Progenitor cell of endocrine pancreas (in vitro differentiated cells): ENCODE measurements at places on chromosomes 2 and 18.

DNA sequence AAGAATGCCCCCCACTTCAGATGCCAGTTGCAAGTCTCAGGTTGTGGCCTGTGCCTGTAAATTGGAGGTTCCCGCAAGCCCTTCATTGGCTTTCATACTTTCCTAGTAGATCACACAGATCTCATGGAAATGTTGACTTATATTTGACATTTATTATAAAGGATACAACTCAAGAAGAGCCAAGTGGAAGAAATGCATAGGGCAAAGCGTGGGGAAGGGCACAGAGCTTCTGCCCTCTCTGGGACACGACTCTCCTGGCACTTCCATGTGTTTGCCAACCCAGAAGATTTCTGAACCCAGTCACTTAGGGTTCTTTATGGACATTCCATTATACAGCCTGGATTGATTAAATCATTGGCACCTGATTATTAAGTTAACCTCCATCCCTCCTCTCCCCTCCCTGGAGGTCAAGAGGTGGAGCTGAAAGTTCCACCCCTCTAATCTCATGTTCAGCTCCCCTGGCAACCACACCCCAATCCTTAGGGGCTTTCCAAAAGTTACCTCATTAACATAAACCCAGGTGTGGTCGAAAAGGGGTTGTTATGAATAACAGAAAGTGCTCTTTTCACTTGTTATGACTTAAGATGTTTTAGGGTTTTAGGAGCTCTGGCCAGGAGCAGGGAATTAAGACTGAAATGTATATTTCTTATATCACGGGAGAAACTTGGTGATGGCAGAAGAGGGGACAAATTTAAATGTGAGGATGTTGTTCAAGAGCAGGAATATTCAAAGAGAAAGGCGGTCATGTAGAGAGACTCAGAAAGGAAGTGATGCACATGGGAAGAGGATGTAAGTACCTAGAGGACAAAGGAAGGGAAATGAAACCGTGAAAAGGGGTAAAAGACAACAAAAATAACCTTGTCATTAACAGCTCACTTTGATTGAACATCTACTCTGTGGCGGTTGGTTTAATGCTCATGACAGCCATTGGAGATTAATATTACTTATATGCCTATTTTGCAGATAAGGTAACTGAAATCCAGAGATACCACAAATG is 31.8 kb downstream of the SP100 start:
- DNase-seq, result no peak

DNA sequence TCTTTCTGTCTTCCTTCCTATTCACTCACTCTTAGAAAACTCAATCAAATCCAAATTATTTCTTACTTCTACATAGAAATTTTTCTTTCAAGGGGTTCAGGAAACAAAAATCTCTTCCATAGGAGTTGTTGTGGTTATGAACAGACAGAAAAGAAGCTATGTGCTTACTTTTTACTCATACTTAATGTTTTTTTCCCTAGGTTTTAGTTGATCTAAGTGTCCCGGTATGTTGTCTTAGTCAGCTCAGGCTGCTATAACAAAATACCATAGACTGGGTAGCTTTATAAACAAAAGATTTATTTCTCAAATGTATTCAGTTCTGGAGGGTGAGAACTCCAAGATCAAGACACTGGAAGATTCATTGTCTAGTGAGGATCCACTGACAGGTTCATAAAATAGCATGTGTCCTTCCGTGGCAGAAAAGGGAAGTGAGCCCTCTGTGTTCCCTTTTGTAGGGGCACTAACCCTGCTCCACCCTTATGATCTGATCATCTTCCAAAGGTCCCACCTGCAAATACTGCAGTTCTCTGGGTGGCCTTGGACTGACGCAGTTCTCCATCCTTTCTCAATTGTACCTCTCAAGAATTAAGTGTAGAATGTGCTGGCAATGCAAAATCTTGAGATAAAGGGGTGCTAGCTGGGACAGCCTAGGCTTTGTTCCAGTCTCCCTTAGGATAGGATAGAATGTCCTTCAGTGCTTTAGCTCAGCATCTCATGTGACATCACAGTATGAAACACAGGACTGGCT is 14.4 kb upstream of the VRK2 start:
- no peak for DNase-seq

GRCh38 chr2:47177043-47177565 is 22.0 kb upstream of the STPG4 start:
- no peak for DNase-seq

DNA sequence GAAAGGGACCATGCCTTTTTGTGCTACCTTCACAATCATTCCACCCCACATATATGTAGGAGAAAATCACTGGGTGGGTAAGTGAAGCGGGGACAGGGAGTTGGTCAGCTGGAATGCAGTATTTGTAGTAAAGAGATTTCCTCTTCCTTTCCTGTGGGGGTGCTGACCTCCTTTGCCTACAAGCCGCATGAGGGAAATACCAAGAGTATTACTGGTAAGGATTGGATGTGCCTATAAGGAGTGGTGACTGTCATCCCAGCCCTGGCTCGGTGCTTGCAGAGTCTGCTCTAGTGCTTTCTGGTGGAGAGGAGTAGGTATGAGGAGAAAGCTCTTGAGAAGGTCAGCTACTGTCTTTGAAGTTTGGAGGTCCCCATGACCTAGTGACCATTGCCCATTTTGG is 324.6 kb downstream of the HRH4 start:
- DNase-seq, result no peak

DNA sequence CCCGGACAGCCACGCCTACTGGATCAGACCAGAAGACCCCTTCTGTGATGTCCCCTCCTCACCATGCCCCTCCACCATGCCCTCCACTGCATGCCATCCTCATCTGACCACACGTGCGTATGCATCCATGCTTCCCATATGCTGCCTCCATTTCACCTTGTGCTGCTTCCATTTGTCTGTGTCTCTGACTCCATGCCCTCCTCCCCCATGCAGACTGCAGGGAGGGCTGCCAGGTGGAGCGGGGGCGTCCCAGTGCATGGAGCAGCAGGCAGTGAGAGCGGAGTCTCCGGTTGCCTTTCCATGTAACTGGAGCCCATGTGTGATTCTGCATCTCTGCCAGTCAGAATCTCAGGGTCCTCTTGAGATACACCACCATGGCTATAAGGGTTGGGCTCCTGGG is 52.6 kb downstream of the COA5 start:
- no peak for DNase-seq

GRCh38 chr18:62044490-62045000 is 142.3 kb downstream of the PIGN start:
- DNase-seq, result no peak

DNA sequence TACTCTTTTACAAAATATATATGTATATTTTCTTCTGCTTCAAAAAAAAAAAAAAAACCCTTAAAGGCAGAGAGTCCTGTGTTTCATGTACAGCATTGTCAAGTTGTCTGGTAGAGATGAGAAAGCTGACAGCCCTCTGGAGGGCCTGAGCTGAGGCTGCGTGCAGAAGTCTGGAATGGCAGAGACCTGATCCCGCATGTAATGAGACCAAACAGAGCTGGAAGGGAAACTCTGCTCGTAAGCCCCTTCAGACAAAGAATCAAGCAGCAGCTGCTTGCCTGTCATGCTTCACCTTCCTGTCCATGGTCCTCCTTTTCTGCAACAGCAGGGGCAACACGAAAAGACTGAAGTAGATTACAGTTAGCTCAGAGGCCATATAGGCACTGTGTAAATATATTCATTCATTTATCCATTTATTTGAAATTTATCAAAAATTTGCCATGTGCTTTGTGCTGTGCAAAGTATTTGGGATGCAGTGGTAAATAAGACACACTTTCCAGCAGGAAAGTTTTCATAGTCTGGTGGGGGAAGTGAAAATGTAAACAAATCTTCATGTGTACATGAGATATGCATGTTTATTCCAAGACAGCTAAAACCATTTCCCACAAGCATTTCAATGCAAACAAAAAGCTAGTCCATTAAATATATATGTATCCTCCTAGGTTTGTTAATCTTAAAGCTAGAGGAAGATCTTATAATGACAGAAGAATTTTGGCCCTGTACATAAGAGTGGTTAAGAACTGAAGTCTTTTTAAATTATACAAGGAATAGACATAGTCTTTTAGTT is 912.7 kb downstream of the CPS1 start:
- no peak for DNase-seq

- DNase-seq, result no peak
These were observed 428.7 kb upstream of the ACVR2A start for GRCh38 chr2:147416099-147416498.

GRCh38 chr18:12278741-12279682 is 24.9 kb downstream of the CIDEA start:
- DNase-seq, result peak; percentile 47

DNA sequence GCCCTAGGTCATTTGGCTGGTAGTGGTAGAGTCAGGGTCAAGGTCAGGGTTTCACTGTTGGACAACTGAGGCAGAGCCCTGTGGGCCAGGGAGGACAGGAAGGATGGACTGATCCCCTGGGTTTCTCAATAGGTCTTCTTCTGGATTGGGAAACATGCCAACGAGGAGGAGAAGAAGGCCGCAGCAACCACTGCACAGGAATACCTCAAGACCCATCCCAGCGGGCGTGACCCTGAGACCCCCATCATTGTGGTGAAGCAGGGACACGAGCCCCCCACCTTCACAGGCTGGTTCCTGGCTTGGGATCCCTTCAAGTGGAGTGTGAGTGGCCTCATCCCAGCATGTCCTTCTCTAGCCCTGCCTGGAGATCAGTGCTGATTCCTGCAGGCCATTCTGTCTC is 18.1 kb downstream of the VIL1 start:
- DNase-seq, result no peak

GRCh38 chr18:70376137-70376913 is 87.5 kb downstream of the SOCS6 start:
- no peak for DNase-seq

DNA sequence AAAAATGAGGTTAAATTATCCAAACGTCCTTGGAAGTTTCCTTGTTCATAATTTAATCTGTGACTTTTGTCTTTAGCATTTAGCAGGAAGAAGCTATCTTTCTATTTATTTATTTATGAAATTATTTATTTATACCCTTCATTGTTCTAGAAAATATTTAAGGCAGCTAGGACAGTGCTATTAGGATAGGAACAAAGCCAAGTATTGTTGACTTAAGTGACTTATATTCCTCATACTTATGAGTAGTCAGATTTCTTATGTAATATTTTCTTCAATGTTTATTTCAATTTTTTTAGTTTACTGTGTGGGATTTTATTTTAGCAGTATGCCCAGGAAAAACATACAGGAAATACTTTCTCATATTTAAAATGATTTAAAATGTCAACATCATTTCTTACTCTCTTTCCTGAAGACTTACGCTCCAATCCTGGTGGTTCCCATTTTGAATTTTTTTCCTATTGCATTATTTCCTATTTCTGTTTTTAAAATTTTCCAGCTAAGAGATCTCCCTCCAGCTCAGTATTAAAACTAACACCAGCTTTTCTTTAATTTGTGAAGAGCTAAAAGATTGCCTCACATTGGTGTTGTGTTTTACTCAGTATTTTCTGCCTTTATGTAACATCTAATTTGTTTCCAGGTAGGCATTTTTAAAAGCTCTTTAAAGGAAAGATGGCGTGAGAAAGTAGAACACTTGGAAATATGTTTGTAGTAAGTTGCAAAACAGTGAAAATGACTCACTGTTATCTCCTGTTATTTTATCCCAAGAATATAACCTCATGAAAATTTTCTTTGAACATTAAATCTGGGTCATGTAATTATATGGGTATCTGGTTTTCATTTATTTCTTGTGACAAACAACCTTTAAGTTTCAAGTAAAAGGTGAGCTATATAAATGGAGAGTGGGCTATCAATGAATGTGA is 32.2 kb downstream of the MAPRE2 start:
- no peak for DNase-seq

DNA sequence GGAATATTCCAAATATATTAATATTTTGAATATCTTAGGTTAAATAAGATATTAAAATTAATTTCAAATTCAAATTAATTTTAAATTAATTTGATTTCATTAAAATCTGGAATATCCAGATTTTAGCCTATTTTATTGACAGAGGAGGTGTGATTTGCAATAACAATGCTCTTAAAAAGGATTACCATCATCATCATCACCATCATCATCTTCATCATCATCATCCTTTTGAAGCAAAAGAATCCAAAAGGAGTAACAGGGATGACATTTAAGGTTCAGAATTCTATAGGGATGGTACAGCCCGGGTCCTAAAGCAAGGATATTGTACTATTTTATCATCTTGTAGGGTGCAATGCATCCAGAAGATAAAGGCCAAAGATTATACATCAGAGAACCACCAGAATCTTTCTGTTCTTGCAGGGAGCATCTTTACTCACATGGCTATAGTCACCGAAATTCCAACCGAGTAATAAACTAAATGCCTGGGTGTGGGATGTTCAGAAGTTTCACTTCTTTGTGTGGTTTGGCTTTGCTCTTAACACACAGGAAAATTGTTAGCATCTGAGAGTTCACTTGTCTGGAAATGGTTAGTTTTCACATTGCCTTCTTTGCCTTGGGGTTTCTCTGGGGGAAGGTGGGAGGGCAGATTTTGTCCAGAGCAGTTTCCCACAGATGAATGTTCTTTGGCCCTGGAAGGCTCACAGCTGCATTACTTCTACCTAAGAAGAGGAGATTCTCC is 99.1 kb upstream of the ITGA6 start:
- no peak for DNase-seq

- no peak for DNase-seq
These were observed 487.2 kb upstream of the RAB12 start for GRCh38 chr18:8121942-8122480.

- DNase-seq, result no peak
These were observed 352.2 kb downstream of the DLGAP1 start for GRCh38 chr18:4102901-4103300.

- no peak for DNase-seq
These were observed 11.3 kb downstream of the GFPT1 start for GRCh38 chr2:69375494-69376353.

DNA sequence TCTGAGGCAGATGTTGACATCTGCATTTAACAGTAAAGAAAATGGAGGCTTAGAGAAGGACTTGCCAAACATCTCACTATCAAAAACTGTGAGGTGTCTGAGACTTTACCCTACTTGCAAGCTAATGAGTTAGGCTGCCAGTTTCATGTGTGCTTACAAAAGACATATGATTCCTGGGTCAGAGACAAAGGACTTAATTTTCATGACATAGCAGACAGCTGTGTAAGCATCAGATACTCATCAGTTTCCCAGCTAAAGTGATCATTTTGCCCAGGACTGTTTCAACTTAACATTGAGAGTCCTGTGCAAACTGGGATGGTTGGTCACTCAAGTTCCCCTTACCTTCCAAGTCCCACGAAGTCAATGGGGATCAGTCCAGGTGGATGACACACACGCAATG is 18.9 kb upstream of the DAPL1 start:
- no peak for DNase-seq

GRCh38 chr2:121977326-121977725 is 221.9 kb downstream of the TSN start:
- no peak for DNase-seq
